ENCODE measurements at places on chromosomes 3 and 15.

- peak; percentile 52 for DNase-seq
These were observed 213.6 kb downstream of the FEZF2 start for GRCh38 chr3:62159709-62160092.

- DNase-seq: no peak
These were observed 511 bp upstream of the RARB start for GRCh38 chr3:25427563-25427941.

DNA sequence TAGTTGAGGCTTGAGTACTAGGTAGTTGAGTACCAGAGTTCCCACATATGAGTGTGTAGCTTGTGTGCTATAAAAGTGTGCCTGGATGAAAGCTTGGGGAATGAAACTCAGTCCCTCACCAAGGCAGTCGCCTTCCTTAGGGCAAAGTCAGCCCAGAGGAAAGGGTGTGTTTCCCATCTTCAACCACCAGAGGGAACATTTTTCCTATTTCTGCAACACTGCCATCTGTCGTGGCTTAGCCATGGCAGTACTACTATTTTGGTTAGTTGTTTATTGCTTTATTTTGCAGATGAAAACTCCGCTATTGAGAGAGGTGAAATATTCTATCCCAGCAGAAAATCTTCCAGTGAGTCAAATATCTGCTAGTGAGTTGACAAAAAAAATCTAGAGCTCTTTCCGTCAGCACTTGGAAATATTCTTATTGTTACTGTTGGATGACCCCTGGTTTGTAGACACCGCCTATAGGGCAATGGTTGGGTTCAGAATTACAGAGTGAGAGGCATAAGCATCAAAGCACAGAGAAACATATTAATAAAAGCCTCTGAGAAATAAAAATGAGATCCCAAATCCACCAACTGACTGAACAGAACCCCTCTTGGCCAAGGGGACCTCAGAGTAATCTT is 239.9 kb downstream of the CPNE4 start:
- DNase-seq: peak; percentile 64

- peak; percentile 96 for DNase-seq
These were observed 162.5 kb downstream of the FNDC3B start for GRCh38 chr3:172201870-172202236.

GRCh38 chr3:121414924-121415323 is 130.9 kb downstream of the POLQ start:
- no peak for DNase-seq

All from fibroblast of skin of scalp (primary cell).